ENCODE measurements at places on chromosomes 4 and X.

DNA sequence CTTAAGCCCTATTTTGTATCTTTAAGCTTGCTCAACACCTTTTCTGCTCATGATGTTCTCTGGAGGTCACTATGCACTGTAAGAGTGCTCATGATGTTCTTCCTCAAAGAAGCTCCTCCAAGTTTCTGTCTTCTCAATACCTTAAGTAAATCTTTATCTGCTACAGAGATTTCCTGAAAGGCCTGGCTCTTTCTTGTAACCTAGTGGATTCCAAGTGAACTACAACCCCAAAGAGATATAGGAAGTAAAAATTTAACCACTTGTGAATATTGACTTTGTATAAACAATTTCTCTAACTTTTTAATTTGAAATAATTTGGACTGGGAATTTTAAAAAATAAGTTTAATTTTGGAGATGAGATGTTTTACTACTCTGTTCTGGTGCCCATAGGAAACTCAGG lies 39.3 kb upstream of the XK start:
- no peak for DNase-seq

DNA sequence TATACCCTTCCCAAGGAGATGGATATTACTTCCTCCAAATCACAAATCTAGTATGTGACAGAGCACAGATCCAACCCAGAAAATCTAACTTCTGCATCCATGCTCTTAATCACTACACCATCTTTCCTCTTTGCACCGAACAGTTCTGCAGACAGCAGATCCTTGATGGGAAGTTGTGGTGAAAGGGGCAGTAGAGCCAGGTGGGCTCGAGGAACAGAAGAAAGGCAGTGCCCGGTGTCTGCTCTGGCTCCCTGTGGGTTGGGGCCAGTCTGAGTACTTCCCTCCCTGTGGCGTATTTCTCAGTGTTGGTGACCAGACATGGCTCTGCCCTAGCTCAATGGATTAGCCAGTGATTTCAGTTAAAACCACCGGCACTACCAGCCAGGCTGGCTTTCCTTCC lies 15.3 kb downstream of the HOPX start:
- DNase-seq, result no peak

DNA sequence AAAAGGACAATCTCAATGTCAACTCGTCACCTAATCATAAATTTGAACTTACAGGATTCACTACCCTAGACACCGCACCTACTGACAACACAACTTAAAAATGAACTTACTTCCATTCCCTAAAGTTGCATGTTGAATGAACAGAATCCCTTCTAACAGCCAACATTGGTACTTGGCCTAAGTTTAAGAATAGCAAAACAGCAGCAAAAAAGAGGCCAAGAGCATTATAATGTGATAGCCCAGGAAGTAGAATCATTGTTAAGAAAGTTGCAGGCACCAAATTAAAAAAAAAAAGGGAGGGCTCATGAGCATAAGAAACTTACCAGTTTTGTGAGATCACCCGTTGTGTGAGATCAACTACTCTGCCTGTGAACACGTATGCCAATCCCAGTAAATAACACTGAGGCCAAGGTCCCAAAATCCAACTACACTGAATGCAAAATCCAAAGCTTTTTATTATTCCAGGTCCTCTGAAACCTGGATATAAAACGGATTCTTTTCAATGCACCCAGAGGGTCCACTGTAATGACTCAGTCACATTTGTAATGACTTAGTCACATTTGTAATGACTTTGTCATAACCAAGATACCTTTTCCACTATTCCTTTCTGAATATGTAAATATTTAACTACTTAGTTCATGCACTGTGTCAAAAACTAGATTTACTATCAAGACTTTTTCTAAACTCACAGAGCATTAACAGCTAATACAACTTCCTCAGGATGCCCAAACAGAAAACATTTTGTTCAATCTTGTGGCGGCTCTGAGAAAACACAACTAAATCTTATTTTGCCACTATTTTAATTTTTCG lies 6.8 kb downstream of the HNRNPDL start:
- no peak for DNase-seq

GRCh38 chrX:11546917-11547316 lies 118.8 kb downstream of the ARHGAP6 start:
- no peak for DNase-seq

DNA sequence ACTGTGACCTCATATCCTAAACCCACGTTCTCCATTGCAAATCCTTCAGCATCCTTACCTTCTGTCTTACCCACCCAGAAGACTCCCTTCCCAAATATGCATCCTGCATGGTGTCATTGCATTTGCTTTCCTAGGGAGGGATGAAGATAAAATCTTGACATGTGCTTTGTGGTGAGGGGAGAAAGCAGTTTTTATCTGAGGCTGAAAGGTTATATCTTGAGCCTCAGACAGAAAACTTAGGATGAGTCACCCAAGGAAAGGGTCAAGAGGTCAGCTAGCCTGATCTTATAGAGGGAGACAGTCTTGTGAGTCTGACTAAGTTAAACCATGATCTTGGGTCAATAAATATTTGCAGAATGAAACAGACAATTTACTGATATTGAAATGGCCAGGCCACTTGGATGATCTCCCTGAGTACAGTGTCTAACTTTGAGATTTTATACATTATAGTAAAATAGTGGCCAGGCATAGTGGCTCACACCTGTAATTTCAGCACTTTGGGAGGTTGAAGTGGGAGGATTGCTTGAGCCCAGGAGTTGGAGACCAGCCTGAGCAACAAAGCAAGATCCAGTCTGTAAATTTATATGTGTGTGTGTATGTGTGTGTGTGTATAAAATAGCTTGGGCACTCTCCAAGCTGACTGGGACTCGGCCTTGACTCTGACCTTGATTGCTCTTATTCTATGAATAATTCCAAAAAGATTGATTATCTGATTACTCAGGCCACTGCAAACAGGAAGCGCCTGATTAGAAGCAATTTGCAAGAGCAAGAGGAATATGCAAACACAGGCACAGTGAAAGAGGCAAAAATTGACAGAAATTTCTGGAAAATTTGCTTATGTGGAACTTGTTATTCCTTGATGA lies 15.4 kb upstream of the FAM9C start:
- no peak for DNase-seq

DNA sequence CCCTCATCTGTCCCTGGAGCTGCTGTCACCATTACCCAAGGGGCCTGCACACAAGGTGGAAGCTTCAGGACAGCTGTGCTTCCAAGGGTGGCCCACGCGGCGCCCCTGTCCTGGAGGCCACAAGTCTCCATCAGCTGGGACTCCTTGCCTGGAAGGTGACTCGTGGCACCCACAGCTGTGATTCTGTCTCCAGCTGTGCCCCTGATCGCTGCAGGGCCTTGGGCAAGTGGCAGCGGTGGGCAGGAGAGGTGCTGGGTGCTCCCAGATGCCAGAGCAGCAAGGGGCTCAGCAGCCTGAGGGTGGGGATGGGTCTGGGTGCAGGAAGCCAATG lies 9.0 kb upstream of the DUSP9 start:
- DNase-seq, result no peak
